AG09319 (cell line): ENCODE measurements at places on chromosomes 2 and 18.

DNA sequence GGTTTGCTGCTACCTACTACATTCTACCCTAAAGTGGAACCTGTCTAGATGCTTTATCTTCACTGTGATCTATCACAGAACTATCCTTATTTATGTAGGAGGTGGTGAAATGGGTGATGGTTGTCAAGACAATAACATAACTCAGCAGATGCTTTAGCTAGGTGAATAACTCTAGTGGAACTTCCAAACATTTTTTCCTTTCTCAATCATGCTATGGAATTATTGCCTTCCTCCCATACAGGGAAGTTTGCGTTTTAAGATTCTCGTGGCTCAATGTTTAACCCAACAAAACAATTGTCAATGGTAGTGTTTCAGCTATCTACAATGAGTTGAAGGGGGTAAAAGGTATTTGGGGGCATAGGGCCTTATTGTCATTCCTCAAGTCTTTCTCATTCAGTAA lies 82.6 kb upstream of the GLI2 start:
- no peak for DNase-seq

GRCh38 chr2:215405722-215406581 lies 29.9 kb downstream of the FN1 start:
- no peak for DNase-seq

GRCh38 chr2:20213651-20214565 lies 11.0 kb downstream of the SDC1 start:
- DNase-seq: no peak

DNA sequence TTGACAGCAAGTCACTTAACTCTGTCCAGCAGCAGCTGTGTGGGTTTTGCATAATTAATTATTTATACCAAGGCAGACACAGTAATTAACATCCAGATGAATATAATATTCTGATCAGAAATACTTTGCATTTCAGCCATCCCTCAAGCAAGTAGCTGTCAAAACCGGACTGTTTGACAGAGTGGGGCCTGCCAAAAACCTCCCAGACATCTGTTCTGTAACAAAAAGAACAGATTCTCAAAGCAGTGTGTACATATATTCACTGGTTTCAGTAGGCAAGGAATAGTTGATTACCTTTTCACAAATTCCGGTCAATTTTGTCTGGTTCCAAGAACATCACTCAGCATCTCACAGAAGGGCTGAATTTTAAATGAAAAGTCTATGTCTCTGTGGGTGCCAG lies 291.6 kb downstream of the CMPK2 start:
- DNase-seq: no peak

- DNase-seq: no peak
Measured at GRCh38 chr18:48467231-48467630, 58.0 kb upstream of the ZBTB7C start.

GRCh38 chr2:241158546-241158900 lies 8.3 kb downstream of the PPP1R7 start:
- DNase-seq: no peak

GRCh38 chr18:33014060-33014796 lies 241.4 kb upstream of the KLHL14 start:
- no peak for DNase-seq

- DNase-seq: no peak
Measured at GRCh38 chr2:59532808-59533207, 1020.6 kb downstream of the BCL11A start.

- DNase-seq: no peak
Measured at GRCh38 chr2:120634533-120634932, 101.1 kb upstream of the GLI2 start.

GRCh38 chr2:238703053-238703415 lies 144.9 kb upstream of the TWIST2 start:
- no peak for DNase-seq
